ENCODE measurements at places on chromosomes 1 and 21. TPM values are rescaled to one million over a fixed set of nuclear protein-coding genes. Genes with fewer than 3 reads are reported as not detected.

COL8A2 gene
- total RNA-seq: 6.4 TPM

SPRR2E gene
- 11.8 TPM for total RNA-seq

DNA sequence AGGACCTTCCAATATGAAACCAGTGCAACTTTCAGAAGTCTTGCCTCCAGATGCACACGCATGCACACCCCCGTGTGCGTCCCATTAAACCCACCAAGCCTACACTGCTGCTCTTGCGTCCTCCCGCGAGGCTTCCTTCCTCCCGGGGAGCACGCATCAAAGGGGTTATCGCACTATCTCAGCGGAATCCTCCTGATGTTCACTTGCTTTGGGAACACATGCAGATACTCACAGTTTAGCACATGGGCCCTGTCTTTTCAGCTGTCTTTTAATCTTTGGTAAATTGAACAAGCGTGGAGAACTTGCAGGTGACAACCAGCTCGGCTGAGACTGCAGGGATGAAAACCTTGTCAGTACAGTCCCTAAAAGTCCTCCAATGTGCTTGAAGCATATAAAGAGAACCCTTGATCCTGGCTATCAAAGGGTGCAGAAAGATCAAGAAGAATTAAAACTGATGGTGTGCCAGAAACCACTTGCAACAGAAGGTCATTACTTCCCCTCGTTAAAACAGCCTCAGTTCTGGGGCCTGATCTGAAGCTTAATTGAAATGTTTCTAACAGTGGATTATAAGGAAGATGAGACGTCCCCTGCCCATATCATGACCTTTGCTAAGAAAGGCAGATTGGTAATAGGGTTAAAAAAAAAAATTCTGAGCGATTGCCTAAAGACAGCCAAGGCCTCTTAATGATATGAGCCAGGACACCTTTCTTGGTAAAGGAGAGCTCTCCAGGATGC, 149.4 kb upstream of the LMO4 start:
- DNase-seq: no peak

DNA sequence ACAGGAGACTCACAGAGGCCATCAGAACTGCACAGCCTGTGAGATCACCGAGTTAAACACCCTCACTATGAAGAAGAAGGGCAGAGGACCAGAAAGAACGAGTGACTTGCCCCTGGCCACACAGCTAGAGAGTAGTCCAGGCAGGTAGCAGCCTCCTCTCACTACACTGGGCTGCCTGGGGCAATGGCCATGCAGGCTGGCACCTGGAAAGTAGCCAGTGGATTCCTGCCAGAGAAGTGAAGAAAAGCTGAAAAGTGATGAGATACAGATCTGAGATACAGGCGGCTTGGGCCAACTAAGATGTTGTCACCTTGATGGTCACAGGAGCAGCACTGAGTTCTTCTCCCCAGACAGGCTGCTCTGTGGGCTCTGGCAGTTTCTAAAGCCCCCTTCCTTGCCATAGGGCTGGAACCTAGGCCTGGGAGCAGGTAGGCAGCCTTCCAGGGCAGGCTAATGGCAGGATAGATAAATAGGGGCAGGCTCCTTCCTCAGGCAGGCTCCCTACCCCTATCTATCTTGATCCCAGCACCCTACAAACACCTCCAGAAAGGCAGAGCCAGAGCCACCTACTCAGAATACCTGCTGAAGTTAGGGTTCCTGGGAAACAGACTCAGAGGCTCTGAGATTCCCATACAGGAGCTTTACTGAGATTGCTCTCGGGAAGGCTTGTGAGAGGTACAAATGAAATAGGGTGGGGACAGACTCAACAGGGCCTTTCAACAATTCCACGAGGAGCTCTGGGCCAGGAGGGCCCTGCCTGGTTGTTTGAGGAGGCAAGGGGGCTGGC, 106.3 kb downstream of the BEND5 start:
- DNase-seq: no peak

DNA sequence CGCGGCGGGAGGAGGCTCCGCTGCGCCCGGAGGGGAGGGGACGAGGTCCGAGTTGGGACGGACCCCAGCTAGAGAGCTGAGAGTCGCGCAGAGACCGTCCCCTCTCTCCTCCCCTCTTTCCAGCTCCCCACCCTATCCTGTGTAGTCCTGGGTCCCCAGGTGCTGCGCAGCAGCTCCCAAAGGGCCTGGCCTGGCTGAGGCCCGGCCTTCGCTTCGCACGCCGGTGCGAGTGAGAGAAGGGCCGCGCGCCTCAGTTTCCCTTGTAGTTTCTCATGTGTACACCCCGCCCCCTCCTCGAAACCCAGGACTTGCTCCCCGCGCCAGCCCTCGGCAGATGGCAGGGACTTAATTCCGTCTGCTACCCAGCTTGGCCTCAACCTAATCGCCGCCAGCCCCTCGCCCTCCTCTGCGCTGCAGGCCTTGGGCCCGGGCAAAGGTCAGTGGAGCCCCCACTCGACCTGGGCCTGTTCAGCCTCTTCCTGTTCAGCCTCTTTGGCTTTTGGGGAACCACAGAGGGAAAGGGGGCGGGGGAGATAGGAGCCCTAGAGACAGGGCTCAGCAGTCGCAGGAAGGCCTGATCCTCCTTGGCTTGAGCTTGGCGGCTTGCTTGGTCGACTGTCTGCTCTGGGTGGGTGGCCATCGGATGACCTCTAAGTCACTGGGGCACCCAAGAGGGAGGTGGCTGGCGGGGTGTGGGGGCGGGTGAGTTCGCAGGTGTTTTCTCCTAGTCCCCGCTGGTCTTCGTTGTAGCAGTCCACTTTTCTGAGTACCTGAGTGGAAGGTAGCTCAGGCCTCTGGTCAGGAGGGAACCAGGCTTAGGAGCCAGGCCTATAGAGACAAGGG, 1.0 kb downstream of the ZNF687 start:
- DNase-seq: no peak

DNA sequence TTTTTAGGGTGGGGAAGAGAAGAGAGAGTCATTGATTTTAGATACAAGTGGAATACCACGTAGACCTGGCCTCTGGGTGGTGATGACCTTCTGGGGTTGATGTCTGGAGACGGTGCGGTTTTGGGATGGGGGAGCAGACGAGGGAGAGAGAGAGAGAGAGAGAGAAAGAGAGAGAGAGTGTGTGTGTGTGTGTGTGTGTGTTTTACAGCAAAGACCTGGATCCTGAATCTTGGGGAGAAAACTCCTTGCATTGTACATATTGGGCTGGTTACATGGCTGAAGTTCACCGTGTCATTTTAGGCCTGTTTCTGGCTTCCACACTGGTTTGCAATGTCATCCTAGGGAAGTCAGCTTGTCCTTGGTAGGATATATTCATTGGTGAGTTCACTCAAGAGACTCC, 89.0 kb downstream of the GALNT2 start:
- DNase-seq: no peak

Measured in vagina (tissue), 2 donors.